ENCODE measurements at places on chromosomes 5 and 9. TPM values are rescaled to one million over a fixed set of nuclear protein-coding genes. Genes with fewer than 3 reads are reported as not detected.

GRCh38 chr9:124205686-124206352 lies 51.9 kb upstream of the NEK6 start:
- DNase-seq = no peak

Gene AGXT2
- total RNA-seq = not detected

GRCh38 chr9:19876569-19877316 lies 87.9 kb upstream of the SLC24A2 start:
- no peak for DNase-seq

- no peak for DNase-seq
These were observed 120.7 kb upstream of the ALDH1B1 start for GRCh38 chr9:38271666-38272241.

Gene MAPKAP1
- total RNA-seq = 95.4 TPM

DNA sequence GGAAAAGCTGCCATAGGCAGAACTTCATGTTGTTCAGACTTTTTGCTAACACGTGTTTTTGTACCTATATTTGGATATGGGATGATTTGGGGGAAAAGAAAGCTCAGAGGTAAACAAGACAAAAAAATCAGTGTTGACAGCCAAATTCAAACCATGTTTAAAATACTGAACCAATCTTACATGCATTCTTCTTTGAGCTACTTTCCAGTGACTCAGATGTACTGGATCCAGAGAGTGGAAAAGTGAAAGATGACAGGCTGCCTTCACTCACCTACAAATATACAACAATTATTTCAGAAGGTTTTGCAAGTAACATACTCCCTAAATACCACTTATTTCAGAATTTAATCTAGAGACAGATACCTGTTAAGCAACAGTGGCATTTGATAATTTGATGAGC lies 165.7 kb downstream of the MPDZ start:
- DNase-seq = no peak

- DNase-seq = no peak
These were observed 115.6 kb downstream of the CDK5RAP2 start for GRCh38 chr9:120464176-120464886.

- DNase-seq = no peak
These were observed 201.7 kb upstream of the MSX2 start for GRCh38 chr5:174522480-174523260.

Gene TAF1L
- total RNA-seq = 0.04 TPM

Gene ERAP2
- total RNA-seq = not detected

GRCh38 chr5:56422076-56422762 lies 189.1 kb upstream of the ANKRD55 start:
- DNase-seq = no peak

DNA sequence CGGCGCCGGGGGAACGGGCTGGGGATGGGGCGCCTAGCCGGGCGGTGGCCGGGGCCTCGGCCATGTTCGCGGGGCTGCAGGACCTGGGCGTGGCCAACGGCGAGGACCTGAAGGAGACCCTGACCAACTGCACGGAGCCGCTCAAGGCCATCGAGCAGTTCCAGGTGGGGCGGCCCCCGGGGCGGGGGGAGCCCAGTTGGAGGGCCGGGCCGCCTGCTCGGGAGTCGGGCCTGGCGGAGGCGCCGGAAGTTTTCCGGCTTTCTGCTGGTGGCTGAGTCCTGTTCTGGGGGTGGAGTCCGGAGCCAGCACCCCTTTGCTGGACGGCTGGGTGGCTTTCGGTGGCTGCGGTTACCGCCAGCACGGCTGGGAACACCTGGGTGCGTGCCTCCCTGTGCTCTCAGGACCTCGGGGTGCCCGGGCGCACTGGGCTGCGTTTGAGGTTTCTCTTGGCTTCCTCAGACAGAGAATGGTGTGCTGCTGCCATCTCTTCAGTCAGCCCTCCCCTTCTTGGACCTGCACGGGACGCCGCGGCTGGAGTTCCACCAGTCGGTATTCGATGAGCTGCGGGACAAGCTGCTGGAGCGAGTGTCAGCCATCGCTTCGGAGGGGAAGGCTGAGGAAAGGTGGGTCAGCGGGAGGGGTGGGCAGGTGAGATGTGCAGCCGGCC lies 454 bp downstream of the NELFB start:
- peak; percentile 67 for DNase-seq

DNA sequence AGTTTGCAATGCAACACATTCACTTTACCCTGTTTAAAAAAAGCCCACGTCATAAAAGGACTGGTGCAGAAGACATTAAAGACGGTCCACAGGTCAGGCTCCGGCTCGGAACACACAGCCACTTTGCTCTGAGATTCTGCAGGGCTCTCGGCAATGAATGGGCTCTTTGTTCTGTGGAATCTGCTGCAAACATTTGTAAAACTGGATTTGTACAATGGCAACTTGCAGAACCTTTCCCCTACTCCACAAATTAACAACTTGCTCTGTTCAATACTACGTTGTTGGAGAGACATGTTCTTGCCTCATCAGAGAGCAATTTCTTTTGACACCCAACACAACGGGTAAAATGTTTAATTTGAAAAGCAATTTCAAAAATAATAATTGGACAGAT lies 13.0 kb upstream of the NR5A1 start:
- no peak for DNase-seq

GRCh38 chr9:19999491-20000057 lies 210.7 kb upstream of the SLC24A2 start:
- no peak for DNase-seq

- DNase-seq = no peak
These were observed 275.1 kb upstream of the MPDZ start for GRCh38 chr9:13554626-13555025.

- DNase-seq = no peak
These were observed 36.1 kb upstream of the KIF4B start for GRCh38 chr5:154977409-154977808.

GRCh38 chr5:115840873-115841272 lies 492 bp downstream of the ATG12 start:
- DNase-seq = no peak

Gene FOXD4L6
- 0.21 TPM for total RNA-seq

- peak; percentile 64 for DNase-seq
These were observed 22.2 kb upstream of the JADE2 start for GRCh38 chr5:134503088-134503936.

- peak; percentile 83 for DNase-seq
These were observed 11.1 kb downstream of the REXO4 start for GRCh38 chr9:133406480-133407307.

- DNase-seq = no peak
These were observed 6.9 kb downstream of the AK3 start for GRCh38 chr9:4734150-4734549.

GRCh38 chr5:75656311-75657003 lies 45.2 kb downstream of the ANKDD1B start:
- peak; percentile 13 for DNase-seq

GRCh38 chr5:151721087-151721646 lies 34.5 kb upstream of the SPARC start:
- no peak for DNase-seq

Gene SMIM33
- not detected for total RNA-seq

DNA sequence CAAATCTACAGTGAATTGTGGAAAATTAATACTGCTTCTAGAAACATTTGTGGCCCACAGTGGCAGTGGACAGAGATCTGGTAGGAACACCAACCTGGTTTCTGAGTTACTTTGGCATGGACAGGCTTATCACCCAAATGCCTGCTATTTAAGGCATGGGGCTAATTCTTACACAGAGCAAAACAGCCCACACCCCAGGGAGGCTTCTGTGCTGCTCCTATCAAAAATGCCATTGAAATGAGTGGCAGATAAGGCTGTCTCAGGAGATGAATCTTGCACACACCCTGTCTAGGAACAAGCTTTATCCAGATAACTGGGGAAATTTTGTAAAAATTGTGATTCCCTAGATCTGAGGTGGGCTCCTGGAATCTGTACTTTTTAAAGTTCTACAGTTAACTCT lies 307.1 kb downstream of the TLE1 start:
- DNase-seq = no peak

GRCh38 chr5:173530547-173530946 lies 85.9 kb downstream of the BOD1 start:
- peak; percentile 87 for DNase-seq

DNA sequence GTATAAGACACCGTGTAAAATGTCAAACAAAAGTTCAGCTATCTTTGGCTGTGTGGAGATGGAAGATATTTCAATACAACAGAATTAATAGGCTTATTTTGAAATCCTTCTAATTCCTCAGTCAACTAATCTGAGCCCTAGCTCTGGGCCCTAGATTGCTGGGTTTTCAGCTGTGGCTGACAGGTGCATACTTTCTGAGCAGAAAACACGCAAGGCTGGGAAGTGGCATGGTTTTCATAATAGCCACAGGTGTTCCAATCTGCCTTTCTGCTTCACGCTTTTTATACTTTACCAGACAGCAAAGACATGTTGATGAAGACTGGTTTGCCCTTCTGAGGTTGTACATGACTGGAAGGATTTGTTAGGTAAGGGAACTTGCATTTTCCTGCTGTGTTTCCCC lies 20.7 kb upstream of the XPA start:
- DNase-seq = no peak

DNA sequence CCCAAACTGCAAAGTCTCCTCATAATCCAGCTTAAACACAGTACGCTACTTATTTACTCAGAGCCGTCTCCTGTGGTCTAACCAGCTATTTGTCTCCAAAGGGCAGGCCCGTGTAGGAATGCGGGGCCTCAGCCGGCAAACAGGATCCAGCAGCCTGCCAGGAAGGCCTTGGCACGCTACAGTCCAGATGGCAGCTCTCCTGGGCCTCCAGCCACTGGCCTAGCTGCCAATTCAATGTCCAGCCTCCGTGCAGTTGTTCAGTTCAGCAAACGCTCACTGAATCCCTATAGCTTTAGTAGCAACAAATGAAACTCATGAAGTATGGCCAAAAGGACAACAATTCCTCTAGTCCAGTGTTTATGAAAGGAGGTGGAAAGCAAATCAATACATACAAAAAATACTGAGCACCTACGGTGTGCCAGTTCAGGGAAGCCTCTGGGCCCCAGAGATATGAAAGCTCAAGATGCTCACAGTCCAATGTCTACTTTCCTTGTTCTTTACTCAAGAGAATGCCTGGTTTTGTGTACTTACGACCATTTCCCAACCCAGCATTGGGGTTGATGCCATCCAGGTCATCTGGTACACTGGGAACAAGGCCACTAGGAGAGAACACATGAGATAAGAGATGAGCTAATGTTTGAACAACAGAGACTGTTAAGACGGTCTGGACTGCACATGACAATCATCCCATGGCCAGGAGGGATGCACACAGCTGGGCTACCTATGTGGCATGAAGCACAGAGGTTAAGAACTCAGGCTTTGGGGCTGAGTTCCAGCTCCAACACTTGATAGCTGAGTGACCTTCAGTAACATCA lies 8.3 kb downstream of the CDK5RAP2 start:
- DNase-seq = no peak

- no peak for DNase-seq
These were observed 263.4 kb upstream of the ACTBL2 start for GRCh38 chr5:57745700-57746651.

GRCh38 chr5:128537221-128537999 lies 635 bp downstream of the FBN2 start:
- peak; percentile 60 for DNase-seq

Gene ABLIM3
- total RNA-seq = 2.2 TPM

GRCh38 chr9:134186471-134187109 lies 22.2 kb upstream of the RNU6ATAC start:
- DNase-seq = no peak

GRCh38 chr5:131316026-131316425 lies 52.2 kb downstream of the CDC42SE2 start:
- no peak for DNase-seq

Gene ADAMTS13
- total RNA-seq = 3.1 TPM

Gene MOB3B
- 12.4 TPM for total RNA-seq

- DNase-seq = no peak
These were observed 21.5 kb upstream of the SEMA4D start for GRCh38 chr9:89519366-89519805.

DNA sequence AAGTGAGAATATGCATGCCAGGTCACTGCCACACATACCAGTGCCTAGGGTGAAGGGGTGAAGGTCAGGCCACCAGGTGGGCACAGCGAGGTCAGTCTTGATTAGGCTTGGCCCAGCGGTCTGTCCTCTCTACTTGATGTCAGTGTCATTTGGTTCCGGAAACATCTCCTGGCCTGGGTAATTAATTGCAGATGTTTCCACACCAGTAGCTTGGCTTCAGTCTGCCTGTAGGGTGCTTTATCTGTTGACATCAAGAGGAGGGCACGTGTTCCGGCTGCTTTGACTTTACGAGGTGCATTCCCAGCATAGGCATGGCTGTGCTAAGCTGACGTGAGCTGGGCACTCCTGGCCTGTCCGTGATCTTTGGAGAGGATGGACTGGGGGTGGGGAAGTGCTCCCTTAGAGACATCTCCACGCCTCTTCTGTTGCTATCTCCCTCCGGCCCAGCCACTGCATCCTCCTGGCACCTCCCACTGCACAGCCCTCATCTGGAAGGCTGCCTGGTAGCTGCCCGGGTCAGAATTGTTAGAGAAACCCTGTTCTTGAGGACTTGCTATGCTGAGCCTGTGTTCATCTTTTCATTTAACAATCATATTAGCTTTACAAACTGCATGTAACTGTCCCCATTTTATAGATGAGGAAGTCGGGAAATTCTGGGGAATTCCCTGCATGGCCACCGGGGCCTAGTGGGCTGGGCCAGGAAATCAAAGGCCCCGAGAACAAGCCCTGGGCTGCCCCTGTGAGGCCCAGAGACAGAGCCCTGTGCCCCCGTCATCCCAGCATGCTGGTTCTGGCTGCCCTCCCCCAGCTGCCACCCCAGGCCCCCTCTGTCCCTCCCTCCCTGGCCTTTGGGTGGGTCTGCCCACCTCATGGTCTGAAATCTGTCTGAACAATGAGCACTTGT lies 29.1 kb downstream of the JADE2 start:
- peak; percentile 33 for DNase-seq

Gene CDC25C
- 29.9 TPM for total RNA-seq

- peak; percentile 33 for DNase-seq
These were observed 4.1 kb downstream of the AIF1L start for GRCh38 chr9:131100445-131100844.

Gene SPINK7
- total RNA-seq = not detected

GRCh38 chr5:74250304-74251102 lies 390.0 kb downstream of the ENC1 start:
- DNase-seq = no peak

Gene HRCT1
- not detected for total RNA-seq

DNA sequence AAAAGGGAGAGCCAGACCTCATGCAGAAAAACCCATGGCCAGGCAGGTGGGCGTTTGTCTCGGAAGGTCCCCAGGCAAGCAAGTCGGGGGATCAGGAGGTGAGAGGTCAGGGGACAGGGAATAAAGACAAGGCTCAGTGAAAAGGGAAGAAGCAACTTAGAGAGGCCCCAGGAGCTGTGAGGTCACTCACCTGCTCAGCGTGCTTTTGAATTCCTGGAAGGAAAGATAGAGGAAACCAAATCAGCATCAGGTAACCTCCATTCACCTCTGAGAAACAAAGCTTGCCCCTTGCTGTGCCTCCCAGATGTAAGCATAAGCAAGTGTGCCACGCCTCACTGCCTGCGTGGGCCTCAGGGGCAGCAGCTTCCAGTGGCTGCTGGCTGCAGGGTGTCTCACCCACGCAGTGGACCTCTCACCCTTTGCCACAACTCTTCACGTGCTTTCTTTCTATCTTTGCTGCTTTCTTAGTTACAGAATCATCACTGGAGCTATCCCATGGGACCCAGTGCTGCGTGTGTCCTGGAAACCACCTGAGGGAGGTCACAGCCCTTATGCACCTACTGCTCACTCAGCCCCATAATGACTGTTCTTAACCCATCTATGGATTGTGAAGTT lies 6.0 kb downstream of the TRIM7 start:
- peak; percentile 58 for DNase-seq

Data from GM23338 (cell line).